Activated CD8-positive, alpha-beta memory T cell treated with anti-CD3 and anti-CD28 coated beads for 1 hour (primary cell): ENCODE measurements at places on chromosomes 5 and 9.
A peak's percentile ranks its signal among the peaks of the same experiment; 100 is the strongest.

DNA sequence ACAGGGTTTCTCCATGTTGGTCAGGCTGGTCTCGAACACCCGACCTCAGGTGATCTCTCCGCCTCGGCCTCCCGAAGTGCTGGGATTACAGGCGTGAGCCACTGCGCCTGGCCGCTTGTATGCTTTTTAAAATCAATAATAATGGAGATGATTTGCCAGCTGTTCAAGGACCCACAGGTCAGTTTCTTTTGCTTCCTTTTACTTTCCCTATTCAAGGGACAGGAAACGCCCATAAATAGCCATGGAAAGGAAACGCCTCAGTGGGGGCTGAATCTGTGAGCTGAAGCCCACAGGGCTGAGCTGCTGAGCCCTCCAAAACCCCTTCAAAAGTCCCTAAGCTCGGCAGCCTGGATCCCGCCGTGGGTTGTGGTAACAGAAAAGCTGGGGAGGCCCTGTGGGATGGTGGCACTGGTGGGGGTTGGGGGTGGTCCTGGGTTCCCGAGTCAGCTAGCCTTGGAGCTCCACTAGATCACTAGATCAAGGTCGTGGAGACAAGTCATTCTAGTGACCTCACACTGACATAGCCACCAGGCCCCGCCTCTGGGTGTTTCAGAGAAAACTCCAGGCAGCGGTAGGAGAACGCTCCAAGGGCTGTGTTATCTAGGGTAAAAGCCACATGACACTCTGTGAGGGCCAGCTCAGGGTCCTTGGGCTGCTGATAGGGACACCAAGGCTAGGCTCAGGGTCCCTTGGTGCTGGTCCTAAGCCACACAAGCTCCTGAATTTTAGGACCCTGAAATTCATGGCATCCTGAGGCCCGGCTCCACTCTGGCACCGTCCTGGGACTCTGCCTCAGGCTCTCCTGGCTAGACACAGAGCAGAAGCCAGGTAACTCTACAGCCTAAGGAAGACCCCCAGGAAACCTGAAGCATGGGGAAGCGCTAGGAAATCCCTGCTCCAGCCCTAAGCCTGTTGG is 18.0 kb upstream of the DUSP1 start:
- DNase-seq = no peak

- DNase-seq = no peak
These were observed 41.6 kb downstream of the TRIO start for GRCh38 chr5:14184725-14185124.

- DNase-seq = no peak
These were observed 35.5 kb upstream of the KCNMB1 start for GRCh38 chr5:170424629-170425028.

- no peak for DNase-seq
These were observed 79.5 kb downstream of the OSMR start for GRCh38 chr5:38925154-38925925.

- no peak for DNase-seq
These were observed 219.7 kb downstream of the ZSWIM6 start for GRCh38 chr5:61551637-61552313.

DNA sequence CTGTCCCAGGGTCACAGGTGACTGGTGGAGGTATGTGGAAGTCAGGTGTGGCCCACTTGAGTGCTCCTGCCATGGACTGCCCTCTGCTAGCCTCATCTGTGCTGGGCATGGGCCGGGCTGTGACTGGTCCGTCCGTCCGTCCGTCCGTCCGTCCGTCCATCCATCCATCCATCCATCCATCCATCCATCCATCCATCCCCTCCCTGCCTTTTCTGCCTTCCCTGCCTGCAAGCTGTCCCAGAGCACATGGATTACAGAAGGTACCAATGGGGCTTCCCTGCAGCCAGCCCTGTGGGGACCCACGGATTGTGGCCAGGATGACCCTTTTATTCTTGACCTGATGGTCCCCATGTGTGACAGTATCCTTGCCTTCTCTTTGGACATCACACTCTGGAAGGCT is 92.5 kb downstream of the MACROH2A1 start:
- DNase-seq = no peak

GRCh38 chr5:130077007-130077406 is 172.7 kb downstream of the CHSY3 start:
- no peak for DNase-seq

DNA sequence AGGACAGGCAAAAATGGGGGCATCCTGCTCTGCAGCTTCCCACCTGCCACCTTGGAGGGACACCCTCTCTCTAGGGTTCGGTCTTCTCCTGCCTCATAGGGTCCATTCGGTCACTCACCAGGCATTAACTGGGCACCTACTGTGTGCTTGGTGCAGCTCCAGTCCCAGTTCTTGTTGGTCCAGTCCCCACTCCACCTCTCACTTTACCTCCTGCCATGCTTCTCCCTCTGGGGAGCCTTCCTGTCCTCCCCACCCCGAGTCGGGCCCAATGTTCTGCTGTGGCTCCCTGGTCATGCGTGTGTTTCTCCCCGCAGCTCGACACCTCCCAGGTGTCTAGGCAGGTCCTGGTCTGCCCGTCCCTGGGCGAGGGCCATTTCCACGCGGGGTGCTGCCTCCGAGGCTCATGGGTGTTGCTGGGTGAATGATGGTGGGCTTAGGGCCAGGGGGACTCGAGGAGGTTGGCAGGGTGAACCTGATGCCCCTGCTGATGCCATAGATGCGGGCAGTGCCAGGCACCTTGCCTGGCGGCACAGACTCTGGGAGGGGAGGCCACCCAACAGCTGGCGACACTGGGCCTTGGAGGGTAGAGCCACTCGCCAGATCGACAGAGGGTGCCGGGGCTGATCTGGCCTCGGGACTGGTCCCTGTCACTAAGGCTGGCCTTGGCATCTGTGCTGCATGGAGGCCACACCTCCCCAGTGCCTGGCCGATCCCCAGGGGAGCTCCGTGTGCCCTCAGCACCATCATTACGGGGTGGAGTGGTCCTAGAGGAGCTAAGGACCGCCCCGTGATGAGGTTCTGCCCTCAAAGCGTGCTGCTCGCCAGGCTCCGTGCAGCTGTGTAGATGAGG is 66.0 kb upstream of the RNU6ATAC start:
- DNase-seq = no peak

DNA sequence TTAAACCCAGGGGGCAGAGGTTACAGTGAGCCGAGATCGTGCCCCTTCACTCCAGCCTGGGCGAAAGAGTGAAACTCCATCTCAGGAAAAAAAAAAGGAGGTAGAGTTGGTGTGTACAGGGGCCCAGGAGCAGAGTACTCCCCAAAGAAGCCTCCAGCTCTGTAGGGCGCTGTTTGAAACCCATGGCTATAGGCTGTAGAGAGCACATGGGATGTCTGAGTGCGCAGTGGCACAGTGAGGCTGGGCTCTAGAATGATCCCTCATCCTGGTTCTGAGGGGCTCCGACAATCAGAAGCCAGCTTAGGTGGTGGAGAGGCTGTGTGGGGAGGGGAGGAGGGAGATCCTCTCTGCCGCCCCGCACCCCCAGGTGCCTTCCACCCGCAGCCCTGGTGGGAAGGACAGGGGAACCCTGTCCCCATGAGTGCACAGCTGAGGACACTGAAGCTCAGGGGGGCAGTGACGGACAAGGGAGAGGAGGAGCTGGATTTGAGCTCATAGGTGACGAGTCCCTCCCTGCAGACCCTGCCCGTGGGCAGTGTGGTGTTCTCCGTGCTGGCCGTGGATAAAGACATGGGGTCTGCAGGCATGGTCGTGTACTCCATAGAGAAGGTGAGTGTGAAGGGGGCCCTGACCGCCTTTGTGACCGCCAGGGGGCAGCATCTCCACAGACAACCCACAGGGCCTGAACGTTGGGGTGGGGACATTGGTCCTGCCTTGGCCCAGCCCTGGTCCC is 24.6 kb downstream of the CDHR2 start:
- peak; percentile 70 for DNase-seq

DNA sequence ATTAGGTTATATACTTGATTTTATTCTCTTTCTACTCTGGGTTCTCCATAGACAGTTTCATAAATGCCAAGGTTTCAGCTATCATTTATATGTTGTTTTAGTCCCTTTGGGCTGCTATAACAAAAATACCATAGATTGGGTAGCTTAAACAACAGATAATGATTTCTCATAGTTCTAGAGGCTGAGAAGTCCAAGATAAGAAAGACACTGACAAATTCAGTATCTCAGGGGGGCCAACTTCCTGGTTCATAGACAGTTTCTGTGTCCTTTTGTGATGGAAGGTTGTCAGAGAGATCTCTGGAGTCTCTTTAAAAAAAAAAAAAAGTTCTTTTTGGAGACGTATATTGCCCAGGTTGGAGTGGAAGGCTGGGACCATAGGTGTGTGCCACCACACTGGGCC is 113.3 kb downstream of the SCAMP1 start:
- no peak for DNase-seq

DNA sequence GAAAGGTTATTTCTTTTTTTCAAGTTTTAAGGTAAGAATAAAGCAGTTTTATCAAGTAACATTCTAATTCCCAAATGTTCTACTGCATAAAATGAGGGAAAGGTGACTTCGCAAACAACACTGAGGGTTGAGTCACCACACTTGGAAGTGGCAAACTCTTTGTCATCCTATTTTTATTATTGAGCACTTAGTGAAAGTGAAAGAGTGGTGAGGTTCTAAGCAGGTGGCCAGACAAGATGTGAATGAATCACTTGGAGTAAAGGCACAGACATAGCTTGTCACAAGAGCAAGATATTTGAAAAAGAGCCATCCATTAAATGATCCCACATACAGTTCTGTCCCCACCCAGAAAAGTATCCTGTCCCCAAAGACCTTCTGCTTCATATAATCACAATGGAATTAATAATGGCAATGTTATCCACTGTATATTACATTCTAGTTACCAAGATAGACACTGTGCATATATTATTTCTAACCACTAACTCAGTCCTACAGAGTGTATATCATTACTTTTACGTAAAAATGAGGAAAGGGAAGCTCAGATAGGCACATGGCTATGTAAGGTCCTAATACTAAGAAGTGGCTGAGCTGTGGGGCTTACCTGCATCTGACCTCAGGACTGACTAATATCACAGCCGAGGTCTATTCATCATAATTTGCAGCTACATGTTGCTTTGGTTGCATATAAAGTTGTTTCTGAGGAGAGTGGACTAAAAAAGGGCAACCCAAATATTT is 730.4 kb upstream of the MEF2C start:
- DNase-seq = no peak

- DNase-seq = no peak
These were observed 7.9 kb downstream of the MTRR start for GRCh38 chr5:7876867-7877266.

DNA sequence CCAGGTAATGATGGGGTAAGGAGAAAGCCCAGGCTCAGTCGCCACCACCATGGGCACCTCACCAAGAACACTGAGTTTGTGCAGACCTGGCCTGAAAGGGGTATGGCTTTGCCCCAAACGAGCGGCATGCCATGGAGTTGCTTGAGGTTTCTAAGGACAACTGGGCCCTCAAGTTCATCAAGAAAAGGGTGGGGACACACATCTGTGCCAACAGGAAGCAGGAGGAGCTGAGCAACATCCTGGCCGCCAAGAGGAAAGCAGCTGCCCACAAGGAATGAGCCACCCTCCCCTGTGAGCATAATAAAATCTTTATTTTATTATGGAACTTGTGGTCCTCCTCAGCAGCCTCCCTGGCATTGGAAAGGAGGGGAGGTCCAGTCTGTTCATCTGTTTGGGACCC is 23.8 kb downstream of the CD14 start:
- DNase-seq = no peak
